Transverse colon (tissue), 4 donors: ENCODE measurements at places on chromosomes 5 and 9. TPM values are rescaled to one million over a fixed set of nuclear protein-coding genes. Genes with fewer than 3 reads are reported as not detected.

LTC4S gene
- 3.8 TPM for total RNA-seq

PCDHB12 gene
- 1.9 TPM for total RNA-seq

FAM163B gene
- 0.64 TPM for total RNA-seq

TNFAIP8 gene
- total RNA-seq, result 9.8 TPM

LCN12 gene
- total RNA-seq, result 1.2 TPM

- H3K4me1 ChIP-seq, result no peaks in the 10 kb centered on the region
- no peak for DNase-seq
- H3K36me3 ChIP-seq, result no peaks in the 10 kb centered on the region
These were observed 447.1 kb upstream of the CDH10 start for GRCh38 chr5:25091921-25092320.

DNA sequence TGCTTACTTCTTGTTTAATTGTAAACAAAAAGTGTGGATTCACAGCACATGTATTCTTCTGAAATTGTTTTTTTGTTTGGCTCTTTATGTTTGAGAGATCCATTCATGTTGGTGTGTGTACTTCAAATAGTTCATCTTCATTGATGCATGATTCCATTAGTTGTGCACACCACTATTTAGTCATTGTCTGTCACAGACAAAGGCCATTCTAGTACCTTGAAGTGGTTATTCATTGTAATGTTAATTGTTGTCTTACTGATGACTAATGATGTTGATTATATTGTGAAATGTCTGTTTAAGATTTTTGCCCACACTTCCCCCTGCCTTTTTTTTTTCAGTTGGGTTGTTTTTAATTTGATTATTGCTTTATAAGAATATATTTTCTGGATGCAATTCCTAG is 391.3 kb downstream of the DIRAS2 start:
- no peak overlapping the region for H3K4me3 ChIP-seq
- no peaks in the 10 kb centered on the region for H3K27me3 ChIP-seq
- H3K4me1 ChIP-seq, result no peaks in the 10 kb centered on the region

- DNase-seq, result no peak
- H3K36me3 ChIP-seq, result no peaks in the 10 kb centered on the region
- H3K27ac ChIP-seq, result no peak overlapping the region
- H3K4me1 ChIP-seq, result peaks cover 15% of the 10 kb centered on the region
These were observed 2.9 kb downstream of the UNC13B start for GRCh38 chr9:35164711-35165110.

DNA sequence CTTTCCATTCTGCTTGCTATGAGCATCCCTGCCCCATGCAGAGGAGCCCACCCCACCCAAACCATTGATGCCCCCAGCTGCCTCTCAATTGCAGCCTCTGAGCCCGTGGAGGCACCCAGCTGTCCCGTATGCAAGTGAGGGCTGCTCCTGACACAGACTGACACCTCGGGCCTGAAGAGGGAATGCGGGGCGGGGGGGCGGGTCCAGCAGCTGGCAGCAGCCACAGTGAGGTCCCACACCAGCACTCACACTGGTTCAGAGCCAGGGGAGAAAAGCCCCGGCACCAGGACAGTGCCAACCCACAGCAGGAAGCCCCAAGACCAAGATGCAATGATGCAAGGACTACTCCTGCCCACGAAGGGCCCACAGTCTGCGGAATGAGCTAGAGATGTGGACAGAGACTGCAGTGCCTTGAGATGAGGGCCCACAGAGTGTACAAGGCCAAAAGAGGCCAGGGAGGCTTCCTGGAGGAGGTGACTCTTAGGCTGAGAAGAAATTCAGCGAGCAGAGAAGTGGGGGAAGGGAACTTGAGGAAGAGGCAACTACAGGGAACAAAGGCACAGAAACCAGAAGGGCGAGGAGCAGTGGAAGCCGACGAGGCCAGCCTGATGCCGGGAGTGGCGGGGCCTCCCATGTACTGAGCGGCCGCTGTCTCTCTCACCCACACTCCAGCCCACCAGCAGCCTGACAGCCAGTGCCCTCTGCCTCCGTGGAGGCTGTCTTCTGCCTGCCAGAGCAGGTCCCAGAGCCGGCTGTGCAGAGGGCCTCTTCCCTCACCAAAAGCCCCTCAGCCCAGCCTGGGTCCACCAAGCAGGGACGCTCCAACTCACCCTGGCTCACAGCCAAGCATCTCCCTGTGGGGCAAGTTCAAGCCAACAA is 9.2 kb downstream of the EEIG1 start:
- H3K36me3 ChIP-seq, result no peaks in the 10 kb centered on the region
- no peaks in the 10 kb centered on the region for H3K27me3 ChIP-seq
- DNase-seq, result no peak

- H3K27me3 ChIP-seq, result no peaks in the 10 kb centered on the region
- no peak for DNase-seq
- no peak overlapping the region for H3K4me3 ChIP-seq
- H3K4me1 ChIP-seq, result no peaks in the 10 kb centered on the region
- H3K27ac ChIP-seq, result no peak overlapping the region
These were observed 157.6 kb downstream of the ACTL7B start for GRCh38 chr9:108698231-108698630.

GRCh38 chr5:42514754-42515153 is 91.5 kb downstream of the GHR start:
- no peak for DNase-seq
- no peak overlapping the region for H3K4me3 ChIP-seq
- H3K36me3 ChIP-seq, result no peaks in the 10 kb centered on the region
- H3K4me1 ChIP-seq, result peaks cover 8% of the 10 kb centered on the region
- H3K27ac ChIP-seq, result no peak overlapping the region

- DNase-seq, result no peak
- H3K4me3 ChIP-seq, result no peak overlapping the region
- H3K27ac ChIP-seq, result no peak overlapping the region
- no peaks in the 10 kb centered on the region for H3K27me3 ChIP-seq
- no peaks in the 10 kb centered on the region for H3K36me3 ChIP-seq
These were observed 289.7 kb upstream of the DAP start for GRCh38 chr5:11050596-11051304.
